ENCODE measurements at places on chromosomes 1 and 21. TPM values are rescaled to one million over a fixed set of nuclear protein-coding genes. Genes with fewer than 3 reads are reported as not detected.

C1orf232 gene
- total RNA-seq: not detected

GRCh38 chr21:29083306-29083705, 9.9 kb upstream of the CCT8 start:
- no peak for DNase-seq

- DNase-seq: no peak
Observed at GRCh38 chr1:42815941-42816584, 859 bp upstream of the ERMAP start.

DNA sequence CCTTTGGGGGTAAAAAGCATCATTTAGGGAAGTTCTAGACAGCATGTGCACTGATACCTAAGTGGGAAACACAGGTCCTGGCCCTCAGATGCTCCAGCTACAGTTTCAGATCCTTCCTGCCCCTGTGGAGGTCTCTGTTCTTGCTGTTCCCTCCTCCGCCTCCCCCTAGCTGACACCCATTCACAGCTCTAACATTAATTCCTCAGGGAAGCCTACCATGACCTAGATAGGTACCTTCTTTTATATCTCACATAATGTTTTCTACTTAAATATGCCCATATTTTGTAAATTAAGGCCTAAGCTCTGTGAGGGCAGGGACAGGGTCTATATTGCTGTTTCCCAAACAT, 11.3 kb downstream of the TSPAN2 start:
- no peak for DNase-seq

DNA sequence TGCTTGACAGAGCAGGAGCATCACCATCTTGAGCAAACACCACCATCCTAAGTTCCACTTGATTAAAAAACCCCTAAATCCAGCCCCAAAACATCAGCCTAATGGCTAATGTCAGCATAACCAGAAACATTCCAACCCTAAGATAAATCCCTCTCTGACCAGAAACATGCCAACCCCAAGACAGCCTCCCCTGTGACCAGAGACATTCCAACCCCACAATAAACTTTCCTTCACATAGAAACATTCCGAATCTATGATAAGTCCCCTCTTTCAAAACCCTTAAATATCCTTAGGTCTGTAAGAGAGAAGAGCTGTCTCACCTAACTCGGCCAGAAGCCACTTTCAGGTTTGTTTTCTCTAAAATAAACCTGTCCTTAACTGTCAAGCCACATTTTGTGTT, 17.4 kb upstream of the SLC2A5 start:
- DNase-seq: no peak

GRCh38 chr1:202367271-202367670, 18.8 kb downstream of the PPP1R12B start:
- DNase-seq: no peak

DNA sequence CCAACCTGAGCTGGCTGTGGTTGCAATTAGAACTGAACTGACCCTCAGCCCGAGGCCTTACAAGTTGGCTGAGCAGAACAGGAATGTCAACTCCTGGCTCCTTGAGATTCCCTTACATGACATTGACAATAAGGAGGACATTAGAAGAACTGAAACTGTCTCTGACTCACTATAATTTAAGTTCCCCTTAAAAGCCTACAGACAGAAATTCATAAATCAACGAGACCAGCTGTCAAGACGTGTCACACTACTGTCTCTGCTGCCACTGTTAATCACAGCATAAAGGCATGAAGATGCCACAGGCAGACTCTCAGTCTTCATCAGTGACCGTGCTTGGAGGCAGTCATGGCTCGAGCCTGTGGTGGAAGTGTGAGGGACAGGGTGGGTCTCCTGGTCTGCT, 168.8 kb downstream of the GABPA start:
- DNase-seq: no peak

All from left cardiac atrium (tissue), 4 donors.